ENCODE measurements at places on chromosomes 13 and 19.

- peak; percentile 63 for DNase-seq
These were observed 11.1 kb upstream of the SHISA2 start for GRCh38 chr13:26062853-26063444.

GRCh38 chr13:113489549-113490495 lies 689 bp downstream of the DCUN1D2 start:
- DNase-seq: no peak

DNA sequence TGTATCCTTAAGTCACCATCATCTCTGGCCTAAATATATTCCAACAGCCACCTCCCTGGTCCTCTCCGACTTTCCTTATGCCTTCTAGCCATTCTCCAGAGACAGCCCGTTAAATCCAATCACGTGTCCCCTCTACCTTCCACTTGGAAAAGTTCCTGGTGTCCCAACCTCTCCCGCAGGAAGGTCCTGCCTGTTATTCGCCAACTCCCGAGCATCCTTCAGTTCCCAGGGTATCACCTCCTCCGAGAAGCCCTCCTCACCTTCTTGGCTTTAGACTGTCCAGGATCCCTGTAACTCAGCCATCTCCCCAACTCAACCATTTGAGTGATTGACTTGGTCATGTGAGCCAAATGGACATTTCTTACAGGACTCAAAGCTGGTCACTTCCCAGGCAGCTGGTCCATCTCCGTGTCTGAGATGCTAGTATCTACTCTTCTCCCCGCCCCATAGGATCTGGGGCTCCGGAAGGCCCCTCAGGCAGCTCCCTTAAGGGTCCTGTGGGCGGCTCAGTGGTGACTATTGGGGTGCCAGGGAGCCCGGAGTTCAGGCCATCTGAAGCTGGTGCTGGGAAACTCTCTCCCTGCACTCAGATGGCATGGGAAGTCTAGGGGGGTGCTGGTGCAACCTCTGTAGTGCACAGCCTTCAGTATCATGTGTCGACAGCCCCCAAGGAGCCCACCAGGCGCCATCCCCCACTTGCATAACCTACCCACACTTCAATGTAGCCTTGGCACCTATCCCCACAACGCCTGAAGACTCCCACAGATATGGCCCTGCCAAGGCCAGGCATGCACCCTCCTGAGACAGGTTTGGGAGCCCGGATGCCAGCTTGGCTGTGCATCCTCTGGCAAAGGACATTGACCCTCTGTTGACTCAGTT lies 27.9 kb upstream of the NANOS3 start:
- no peak for DNase-seq

GRCh38 chr13:102402290-102402689 lies 442 bp upstream of the FGF14 start:
- DNase-seq: peak; percentile 34

DNA sequence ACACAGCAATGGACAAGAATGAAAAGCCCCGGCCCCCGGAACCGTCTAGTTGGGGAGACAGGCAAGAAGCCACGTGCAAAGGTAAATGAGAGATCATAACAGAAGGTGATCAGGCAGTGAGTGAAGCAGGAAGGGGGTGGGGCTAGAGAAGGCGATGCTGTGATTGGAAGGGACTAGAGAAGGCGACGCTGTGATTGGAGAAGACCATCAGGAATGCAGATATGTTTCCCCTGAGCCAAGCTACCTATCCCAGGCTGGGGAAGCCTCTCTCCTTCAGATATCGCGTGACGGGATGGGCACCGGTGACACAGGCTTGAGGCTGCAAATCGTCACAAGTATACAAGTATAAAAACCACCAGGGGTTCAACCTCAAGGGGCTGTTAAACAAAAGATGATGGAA lies 21.8 kb downstream of the DCAF15 start:
- DNase-seq: no peak

DNA sequence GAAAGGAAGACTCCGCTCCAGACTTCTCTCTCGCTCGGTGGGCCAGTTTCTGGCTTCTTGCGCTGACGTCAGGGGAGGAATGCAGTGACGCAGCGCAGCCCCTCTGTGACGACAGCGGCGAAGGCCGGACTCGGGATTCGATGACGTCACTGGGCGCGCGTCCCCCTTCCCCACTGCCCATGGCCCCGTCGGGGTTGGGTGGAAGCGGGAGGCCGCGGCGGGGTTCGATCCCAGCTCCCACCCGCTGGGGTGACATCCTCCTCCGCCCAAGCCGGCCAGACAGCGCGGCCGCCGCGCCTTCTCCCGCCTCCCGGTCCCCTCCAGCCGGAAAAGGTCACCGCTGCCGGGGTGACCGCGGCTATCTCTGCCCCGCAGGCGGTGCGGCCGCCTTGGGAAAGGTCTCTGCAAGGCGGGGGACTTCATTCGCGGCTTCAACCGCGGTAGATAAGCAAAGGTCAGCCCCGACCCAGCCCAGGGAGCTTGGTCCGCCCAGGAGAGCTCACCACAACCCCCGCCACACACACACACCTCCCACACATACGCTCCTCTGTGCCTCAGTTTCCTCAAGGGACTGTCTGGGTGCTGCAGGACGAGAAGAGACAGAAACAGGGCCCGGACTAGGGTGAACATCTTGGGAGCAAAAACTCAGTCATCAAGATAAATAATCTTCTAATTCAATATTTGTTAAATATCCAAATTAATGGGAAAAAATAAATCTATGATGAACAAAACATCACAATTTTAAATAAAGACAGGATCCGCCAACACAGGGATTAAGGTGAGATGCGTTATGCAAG lies 844 bp upstream of the RFX1 start:
- no peak for DNase-seq

DNA sequence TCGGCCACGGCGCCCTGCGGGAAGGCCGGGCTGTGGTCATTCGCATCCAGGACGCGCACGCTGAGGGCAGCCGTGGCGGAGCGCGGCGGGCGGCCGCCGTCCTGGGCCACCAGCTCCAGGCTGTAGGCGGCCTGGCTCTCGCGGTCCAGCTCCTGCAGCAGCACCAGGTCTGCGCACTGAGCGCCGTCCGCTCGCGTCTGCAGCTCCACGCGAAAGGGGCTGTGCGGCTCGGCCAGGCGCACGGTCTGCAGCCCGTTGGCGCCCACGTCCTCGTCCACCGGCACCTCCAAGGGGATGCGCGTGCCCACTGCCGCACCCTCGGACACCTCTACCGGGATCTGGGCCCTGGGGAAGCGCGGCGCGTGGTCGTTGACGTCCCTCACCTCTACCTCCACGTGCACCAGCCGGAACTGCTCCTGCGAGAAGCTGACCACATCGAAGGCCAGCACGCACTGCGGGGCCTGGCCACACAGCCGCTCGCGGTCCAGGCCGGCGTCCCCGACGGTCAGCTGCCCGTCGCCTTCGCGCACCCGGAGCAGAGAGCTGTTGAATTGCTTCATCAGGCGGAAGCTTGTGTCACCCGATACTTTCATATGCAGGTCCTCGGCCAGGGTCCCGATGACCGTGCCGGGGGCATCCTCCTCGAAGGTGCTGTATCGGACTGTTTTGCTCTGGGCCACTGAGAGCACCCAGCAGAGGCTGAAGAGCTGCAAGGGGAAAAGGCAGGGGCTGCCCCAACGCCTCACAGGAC lies 583 bp downstream of the PCDH8 start:
- DNase-seq: no peak

- no peak for DNase-seq
These were observed 820.5 kb upstream of the ATXN8OS start for GRCh38 chr13:69287050-69287698.

DNA sequence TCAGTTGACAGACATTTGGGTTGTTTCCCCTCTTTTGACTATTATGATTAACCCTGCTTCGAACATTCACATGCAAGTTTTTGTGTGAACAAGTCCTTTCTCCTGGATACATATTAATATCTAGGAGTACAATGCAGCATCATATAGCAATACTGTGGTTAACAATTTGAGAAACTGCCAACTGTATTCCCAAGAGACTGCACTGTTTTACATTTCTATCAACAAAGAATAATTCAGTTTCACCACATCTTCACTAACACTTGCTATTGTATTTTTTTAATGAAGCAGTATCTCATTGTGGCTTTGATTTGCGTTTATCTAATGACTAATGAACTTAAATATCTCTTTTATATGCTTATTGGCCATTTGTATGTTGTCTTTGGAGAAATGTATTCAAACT lies 184.6 kb upstream of the NBEA start:
- no peak for DNase-seq

GRCh38 chr13:107568181-107568580 lies 647.2 kb downstream of the LIG4 start:
- DNase-seq: no peak

- DNase-seq: no peak
These were observed 13.0 kb downstream of the BRME1 start for GRCh38 chr19:13892870-13893269.

DNA sequence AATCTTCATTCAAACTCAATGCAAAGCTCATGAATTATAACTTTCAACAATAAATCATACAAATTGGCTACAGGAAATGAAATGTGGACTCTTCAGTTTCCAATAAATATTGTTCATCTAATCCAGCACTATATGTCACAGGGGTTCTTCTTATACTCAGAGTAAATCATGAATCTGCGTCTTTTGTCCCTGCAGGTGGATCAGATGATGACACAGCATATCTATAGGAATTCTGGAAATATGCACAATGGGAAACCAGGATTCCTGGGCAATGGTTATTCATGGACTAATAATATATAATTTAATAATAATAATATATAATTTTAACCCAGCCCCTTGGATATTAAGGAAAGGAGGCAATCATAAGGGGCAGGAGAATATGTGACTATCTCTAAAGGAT lies 8.4 kb downstream of the ZNF573 start:
- DNase-seq: no peak
